ENCODE measurements at places on chromosomes 16 and 17.

DNA sequence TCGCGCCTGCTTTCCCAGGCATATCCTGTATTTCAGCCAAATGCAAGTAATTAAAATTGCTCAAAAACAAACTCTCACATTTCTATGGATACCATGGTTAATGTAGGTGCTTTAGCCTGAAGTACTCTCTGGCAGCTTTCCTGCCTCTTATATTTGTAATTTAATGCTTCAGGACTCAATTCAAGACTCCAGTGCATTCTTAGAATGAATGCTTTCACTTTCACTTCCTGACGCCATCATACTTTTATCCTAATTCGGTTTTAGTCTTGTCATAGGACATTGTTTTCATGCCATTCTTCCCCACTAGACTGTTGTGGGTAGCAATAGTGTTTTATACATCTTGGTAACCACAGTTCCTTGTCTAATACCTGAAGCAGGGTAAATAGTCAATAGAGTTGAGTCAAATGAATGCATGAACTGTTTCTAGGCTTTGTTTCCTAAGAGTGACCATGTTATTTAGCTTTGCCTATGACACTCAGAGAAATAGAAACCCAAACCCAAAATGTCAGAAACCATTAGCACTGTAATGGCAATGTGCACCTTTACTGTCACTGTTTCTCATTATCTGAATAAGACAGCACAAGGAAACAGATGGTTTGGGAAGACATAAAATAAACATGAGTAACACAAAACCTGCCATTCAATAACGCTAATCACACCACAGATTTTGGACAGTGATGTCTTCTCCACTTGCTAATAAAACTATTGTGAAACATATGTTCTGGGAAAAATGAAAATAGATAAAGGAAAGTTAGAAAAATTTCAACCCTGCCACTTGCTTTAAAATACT, 705.5 kb downstream of the CDH11 start:
- DNase-seq: no peak

DNA sequence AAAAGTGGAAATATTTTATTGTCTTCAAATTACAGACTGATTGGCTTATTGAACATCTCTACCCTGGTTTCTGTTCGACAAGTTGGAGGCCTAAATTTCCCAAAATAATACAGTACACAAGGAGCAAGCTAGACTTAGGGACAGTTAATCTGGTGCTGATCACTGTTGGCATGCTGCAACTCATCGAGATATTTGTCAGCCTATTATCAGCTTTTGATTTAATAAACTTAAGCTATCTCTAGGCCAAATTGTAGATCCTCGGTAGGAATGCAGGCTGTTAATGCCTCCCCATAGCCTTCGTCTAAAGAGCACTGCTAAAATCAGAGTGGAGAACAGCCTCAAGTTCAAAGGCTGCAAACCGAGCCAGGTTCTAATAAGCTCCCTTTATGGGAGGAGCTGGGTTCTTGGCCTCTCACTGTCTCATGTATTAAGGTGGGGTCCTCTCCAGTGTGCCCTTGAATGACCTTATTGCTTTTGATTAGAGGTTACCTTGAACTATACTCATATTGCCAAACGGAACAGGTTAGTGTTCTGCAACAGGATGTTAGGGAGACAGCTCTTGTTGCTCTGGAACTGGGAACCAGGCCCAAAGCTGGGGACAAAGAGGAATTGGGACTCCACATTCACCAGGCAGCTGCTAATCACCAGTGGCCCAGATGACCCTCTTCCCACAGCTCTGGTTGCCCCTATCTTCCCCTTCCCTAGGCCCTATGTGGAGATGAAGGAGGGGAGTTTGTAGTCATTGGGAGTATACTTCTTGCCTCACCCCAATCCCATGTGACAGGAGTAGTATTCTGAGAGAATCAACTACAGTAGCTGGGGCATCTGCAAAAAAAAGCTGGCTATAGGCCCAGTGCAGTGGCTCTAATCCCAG, 69.5 kb upstream of the NOL11 start:
- no peak for DNase-seq

- no peak for DNase-seq
These were observed 23.5 kb upstream of the UBE2I start for GRCh38 chr16:1285669-1286512.

- DNase-seq: peak; percentile 90
These were observed 902 bp downstream of the ARHGAP27 start for GRCh38 chr17:45431531-45432404.

- no peak for DNase-seq
These were observed 24.1 kb downstream of the BAHCC1 start for GRCh38 chr17:81419319-81419885.

- DNase-seq: peak; percentile 84
These were observed 17.1 kb upstream of the CCR7 start for GRCh38 chr17:40582328-40582901.
